Endothelial cell of coronary artery (primary cell): ENCODE measurements at places on chromosomes 2 and 18. TPM values are rescaled to one million over a fixed set of nuclear protein-coding genes. Genes with fewer than 3 reads are reported as not detected.

Gene KATNAL2
- 0.38 and 0.72 TPM in 2 replicates for total RNA-seq

Gene DSG1
- not detected in 2 replicates for total RNA-seq

Gene NGEF
- total RNA-seq: 0.09 and 1.5 TPM in 2 replicates

Gene MRPL53
- 49.9 and 50.5 TPM in 2 replicates for total RNA-seq

Gene TPRKB
- total RNA-seq: 25.7 and 45.5 TPM in 2 replicates

Gene SLC1A4
- total RNA-seq: 9.2 and 19.4 TPM in 2 replicates

Gene GLI2
- under 0.01 and 0.38 TPM in 2 replicates for total RNA-seq

Gene MTLN
- total RNA-seq: 70.8 and 72.5 TPM in 2 replicates

Gene EML6
- 0.56 and 0.63 TPM in 2 replicates for total RNA-seq

Gene GCG
- total RNA-seq: not detected in 2 replicates

Gene OTX1
- total RNA-seq: 0.27 and 0.28 TPM in 2 replicates

Gene TMEM163
- 2.3 and 6.6 TPM in 2 replicates for total RNA-seq

Gene PARD3B
- 7.0 and 7.6 TPM in 2 replicates for total RNA-seq

Gene SPEG
- 0.63 and 4.2 TPM in 2 replicates for total RNA-seq
